ENCODE measurements at places on chromosomes 7 and 10.

DNA sequence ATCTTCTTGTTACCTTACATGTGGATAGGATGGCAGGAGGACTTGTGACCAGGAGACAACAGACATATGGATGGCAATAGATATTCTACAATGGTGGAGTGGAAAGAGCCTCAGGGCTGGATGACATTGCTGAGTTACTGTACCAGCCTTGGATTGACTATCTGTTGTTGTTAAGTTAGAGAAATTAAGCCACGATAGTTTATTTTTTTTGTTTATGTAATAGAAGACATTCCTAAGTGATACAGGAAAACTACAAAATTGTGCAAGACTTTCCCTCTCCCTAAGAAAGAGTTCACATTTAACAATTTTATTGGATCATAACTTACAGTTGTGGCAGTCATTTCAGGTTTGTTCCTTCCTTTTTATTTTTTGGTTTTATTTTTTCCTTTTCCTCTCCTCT lies 230.7 kb upstream of the CACNA2D1 start:
- DNase-seq = no peak

GRCh38 chr10:18230794-18231193 lies 90.6 kb downstream of the CACNB2 start:
- DNase-seq = no peak

- no peak for DNase-seq
Measured at GRCh38 chr7:130024390-130024789, 26.8 kb downstream of the ZC3HC1 start.

DNA sequence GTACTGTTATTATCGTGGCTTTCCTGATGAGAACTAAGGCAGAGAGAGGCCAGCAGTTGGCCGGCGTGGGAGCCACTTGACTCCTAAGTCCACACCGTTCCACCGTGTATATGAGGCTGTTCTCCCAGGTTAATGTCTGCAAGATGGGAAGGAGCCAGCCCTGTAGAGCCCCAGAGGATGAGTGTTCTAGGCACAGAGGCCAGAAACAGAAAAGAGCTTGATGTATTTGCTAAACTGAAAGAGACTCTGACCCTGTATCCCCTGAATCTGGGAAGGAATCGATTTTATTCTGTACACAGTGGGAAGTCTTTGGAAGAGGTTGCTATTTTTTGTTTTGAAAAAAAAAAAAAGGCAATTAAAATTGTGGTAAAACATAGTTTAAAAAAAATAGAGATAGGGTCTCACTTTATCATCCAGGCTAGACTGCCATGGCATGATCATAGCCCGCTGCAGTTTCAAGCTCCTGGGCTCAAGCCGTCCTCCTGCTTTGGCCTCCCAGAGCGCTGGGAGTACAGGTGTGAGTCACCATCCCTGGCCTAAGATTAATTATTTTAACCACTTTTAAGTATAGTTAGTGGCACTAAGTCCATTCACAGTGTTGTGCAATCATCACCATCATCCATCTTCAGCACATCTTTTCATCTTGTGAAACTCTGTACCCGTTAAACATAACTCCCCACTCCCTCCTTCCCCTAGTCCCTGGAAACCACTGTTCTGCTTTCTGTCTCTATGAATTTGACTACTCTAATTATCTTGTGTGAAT lies 348.8 kb downstream of the SDK1 start:
- no peak for DNase-seq
